ENCODE measurements at places on chromosomes 16 and 17. TPM values are rescaled to one million over a fixed set of nuclear protein-coding genes. Genes with fewer than 3 reads are reported as not detected.

ZC3H7A gene
- total RNA-seq = 27.3 TPM

ENPP7 gene
- not detected for total RNA-seq

CACNG5 gene
- not detected for total RNA-seq

NHLRC4 gene
- 2.0 TPM for total RNA-seq

HSD3B7 gene
- total RNA-seq = 20.3 TPM

CTRB1 gene
- not detected for total RNA-seq

RPRML gene
- not detected for total RNA-seq

C17orf100 gene
- total RNA-seq = under 0.01 TPM

LCMT1 gene
- total RNA-seq = 35.2 TPM

CDYL2 gene
- 0.77 TPM for total RNA-seq

ITGB3 gene
- 75.3 TPM for total RNA-seq

HNF1B gene
- total RNA-seq = not detected

ZNF768 gene
- total RNA-seq = 23.1 TPM

ERCC4 gene
- 10.7 TPM for total RNA-seq

STH gene
- 0.69 TPM for total RNA-seq

KRTAP2-2 gene
- total RNA-seq = not detected

CACNG3 gene
- total RNA-seq = not detected

SPNS3 gene
- total RNA-seq = not detected

ZNF48 gene
- total RNA-seq = 4.7 TPM

KRTAP4-6 gene
- not detected for total RNA-seq

DNAH17 gene
- total RNA-seq = under 0.01 TPM

ERAL1 gene
- total RNA-seq = 56.3 TPM

SP6 gene
- total RNA-seq = under 0.01 TPM

HS3ST2 gene
- total RNA-seq = not detected

TNK1 gene
- total RNA-seq = 1.00 TPM

FAM222B gene
- total RNA-seq = 11.3 TPM

EXOSC6 gene
- total RNA-seq = 19.6 TPM

MMP15 gene
- total RNA-seq = 9.3 TPM

CBFA2T3 gene
- total RNA-seq = not detected

TNFAIP1 gene
- total RNA-seq = 34.4 TPM

DBNDD1 gene
- 12.7 TPM for total RNA-seq

IGSF6 gene
- total RNA-seq = under 0.01 TPM

Measured in melanocyte of skin (primary cell).